ENCODE measurements at places on chromosomes 11 and 22.

- DNase-seq: no peak
Observed at GRCh38 chr11:68892576-68892975, 11.1 kb downstream of the MRPL21 start.

DNA sequence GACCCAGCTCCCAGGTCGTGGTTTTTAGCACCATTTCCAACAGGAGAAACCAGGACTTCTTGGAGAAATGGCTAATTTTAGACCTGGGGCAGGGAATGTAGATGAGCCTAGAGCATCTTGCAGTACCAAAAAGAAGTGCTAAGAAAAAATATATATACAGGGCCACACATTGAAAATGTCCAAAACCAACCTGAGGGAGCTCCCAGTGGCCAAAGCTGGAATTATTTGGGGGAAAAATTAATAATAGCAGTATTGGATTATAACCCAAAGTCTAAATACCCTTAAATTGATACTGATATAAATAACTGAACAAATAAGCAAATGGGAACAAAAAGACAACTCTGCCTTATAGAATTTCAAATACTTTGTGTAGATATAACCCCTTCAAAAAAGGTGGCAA lies 108.0 kb downstream of the PARVA start:
- no peak for DNase-seq

DNA sequence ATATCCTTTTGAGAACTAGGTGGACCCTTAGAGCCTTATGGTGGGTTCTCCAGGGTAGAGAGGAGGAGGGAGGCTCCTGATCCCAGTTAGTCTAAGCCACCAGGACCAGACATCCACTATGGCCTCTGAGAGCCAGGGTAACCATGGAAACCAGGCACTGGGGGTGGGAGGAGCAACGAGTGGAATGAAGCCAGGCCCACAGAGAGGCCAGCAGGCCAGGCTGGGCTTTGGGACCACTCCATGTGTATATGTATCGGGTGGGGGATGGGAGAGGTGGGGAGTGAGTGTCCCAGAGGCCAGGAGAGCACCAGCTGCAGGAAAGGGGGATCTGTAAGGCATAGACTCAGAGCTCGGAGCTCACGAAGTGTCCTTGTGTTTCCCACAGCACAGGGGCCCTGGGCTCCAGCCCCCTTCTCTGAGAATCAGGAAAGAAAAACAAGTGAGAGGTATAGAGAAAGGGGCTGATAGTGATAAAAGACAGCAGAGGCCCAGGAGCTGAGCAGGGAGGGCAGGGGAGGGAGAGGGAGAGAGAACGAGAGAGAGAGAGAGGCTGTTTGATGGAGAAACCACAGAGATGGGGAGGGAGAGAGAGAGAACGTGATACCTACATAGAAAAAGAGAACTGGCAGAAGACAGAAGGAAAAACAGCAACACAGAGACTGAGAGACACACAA lies 15.5 kb upstream of the TSPAN18 start:
- no peak for DNase-seq

DNA sequence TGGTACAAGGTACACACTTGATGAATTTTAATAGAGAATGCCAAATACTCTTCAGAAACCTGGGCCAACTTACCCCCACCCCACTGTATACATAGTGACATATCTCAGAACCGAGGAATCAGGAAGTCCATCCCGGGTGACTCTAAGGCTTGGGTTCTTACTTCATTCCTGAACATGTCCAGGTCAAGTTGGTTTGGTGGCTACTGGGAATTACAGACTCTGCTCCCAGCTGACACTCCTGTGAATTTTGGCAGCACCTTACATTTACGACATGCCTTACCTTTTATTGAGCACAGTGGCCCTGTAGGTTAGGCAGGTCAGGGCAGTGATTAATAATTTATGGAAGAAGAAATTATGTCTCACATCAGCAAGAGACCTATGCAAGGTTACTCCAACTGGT lies 70.1 kb upstream of the LDLRAD3 start:
- no peak for DNase-seq

DNA sequence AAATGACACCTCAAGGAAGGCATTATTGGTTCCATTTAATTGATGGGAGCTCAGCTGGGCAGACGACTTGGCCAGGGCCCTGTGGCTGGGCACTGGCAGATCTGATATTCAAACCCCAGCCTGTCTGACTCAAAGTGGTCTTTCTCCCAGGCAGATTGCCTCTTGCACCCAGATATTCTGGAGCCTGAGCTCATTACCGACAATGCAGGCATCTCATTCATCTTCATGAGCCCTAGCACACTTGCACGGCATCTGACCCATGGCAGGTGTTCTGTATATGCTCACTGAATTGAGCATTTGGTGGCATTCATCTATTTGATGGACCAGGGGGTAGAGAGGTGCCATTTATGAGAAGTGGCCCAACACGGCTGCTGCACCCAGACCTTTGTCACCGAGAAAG lies 193.1 kb downstream of the DSCAML1 start:
- no peak for DNase-seq

GRCh38 chr11:65290448-65291165 lies 24.1 kb upstream of the CDC42EP2 start:
- DNase-seq: no peak

DNA sequence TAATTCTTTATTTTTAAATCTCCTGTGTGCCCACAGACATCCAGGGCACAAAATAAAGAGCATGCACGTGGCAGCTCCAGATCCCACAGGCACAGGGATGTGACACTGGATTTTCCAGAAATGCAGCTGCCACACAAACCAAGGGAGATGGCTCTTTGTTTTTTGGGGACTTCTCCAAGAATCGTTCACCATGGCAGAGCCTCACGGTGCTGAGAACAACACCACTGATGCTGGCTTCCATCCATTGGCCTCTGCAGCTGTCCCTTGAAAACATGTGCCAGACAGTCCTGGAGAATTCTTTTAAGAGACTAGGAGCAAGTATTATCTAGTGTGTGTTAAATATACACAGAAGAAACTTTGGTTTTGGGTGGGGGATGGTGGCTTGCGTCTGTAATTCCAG lies 108.4 kb upstream of the SLC22A12 start:
- no peak for DNase-seq

DNA sequence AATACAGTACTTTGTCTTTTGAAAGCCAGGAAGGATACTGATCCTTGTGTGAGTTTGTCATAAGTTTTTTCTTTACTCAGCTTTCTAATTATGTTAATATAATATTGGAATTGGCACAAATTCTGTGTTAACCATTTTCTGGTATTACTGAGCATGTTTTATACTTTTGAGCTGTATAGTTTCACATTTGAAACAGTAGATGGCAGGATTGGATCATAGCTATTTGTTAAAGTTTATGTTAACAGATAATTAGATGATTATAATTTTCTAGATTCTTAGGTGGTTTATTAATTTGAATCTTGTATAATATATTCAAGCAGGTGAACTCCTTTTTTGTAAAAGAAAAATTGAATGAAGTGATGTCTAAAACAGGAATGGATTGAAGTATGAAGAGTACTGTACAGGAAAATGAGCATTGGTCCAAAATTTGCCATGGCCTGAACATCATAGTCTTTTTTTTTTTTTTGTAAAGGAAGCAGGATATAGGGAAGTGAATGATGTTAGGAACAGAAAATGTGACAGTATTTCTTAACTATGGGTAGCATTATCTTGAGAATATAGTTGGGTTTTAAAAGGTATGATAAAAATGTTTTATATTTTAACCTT lies 102.0 kb downstream of the CYP2R1 start:
- no peak for DNase-seq

GRCh38 chr11:113468726-113469345 lies 6.4 kb downstream of the DRD2 start:
- DNase-seq: no peak

DNA sequence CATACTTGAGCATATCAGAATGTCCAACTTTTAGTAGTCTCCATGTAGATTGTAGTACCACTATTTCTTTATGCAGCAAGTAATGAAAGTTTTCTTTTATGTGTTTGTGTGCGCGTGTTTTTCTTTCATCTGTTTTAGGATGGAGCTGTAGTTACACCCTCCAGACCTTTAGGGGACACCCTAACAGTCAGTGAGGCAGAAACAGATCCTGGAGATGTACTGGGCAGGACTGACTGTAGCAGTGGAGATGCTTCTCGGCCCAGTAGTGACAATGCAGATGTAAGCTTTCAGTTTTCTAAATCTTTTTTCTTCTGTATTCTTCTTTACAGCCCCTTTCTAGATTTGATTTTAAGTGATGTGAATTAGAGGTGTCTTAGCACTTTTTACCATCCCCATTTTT lies 79.9 kb upstream of the GRIK4 start:
- no peak for DNase-seq

GRCh38 chr11:43916621-43917020 lies 25.8 kb upstream of the C11orf96 start:
- DNase-seq: no peak

GRCh38 chr11:134560066-134560465 lies 148.0 kb upstream of the B3GAT1 start:
- DNase-seq: no peak

- no peak for DNase-seq
Observed at GRCh38 chr11:117020287-117020686, 77.9 kb downstream of the SIK3 start.

GRCh38 chr11:75287579-75287978 lies 47.0 kb downstream of the TPBGL start:
- DNase-seq: no peak

- no peak for DNase-seq
Observed at GRCh38 chr22:33792832-33793231, 127.4 kb downstream of the LARGE1 start.

GRCh38 chr11:93528757-93529645 lies 14.2 kb downstream of the SMCO4 start:
- no peak for DNase-seq

DNA sequence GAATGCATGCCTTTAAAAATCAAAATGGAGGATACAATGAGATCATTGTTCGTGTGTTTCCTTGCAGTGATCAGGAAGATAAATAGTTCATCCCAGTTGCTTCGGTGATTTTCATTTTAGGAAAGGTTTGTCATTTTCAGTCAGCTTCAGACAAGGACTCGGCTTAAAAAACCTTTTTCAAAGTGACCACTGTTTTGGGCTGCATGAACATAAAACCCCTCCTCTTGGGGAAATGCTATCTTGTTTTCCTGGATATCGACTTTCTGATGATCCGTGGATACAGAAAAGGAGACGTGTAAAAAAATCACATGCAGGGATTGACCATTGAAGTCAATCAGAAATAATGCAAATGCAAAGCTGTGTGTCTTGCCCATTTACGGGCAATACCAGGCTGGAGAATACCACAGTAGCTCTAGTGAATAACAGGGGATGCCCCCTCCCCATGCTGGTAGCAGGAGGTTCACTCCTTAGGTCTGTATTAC lies 146.8 kb downstream of the MAML2 start:
- DNase-seq: no peak

GRCh38 chr22:25536589-25536988 lies 27.9 kb upstream of the GRK3 start:
- DNase-seq: no peak

DNA sequence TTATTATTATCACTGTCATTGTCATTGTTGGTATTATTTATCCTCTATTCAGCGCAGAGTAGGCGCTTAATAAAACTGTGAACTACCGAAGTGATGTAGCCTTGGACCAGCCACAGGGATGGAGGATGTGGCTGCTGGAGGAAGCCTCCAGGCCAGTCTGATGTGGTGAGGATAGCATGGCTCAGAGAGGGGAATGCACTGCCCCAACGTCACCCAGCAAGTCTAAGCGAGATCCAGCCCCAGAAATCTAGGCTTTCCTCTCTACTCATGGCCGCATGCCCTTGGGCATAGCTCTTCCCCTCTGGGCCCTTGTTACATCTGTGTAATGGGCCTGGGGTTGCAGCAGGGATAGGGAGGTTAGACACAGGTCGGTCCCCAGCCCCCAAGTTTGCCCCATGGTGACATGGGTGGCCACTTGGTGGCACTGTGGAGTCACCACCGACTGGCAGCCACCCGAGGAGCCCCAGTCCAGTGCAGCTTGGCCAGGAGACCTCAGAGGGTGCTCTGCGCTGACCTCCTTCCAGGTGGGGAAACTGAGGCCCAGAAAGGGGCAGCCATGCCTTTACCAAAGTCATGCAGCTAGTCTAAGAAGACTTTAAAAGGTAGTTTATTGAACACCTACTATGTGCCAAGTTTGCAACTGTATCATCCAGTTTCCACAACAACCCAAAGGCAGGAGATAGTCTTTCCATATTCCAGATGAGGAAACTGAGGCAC lies 395.7 kb downstream of the MN1 start:
- DNase-seq: no peak

DNA sequence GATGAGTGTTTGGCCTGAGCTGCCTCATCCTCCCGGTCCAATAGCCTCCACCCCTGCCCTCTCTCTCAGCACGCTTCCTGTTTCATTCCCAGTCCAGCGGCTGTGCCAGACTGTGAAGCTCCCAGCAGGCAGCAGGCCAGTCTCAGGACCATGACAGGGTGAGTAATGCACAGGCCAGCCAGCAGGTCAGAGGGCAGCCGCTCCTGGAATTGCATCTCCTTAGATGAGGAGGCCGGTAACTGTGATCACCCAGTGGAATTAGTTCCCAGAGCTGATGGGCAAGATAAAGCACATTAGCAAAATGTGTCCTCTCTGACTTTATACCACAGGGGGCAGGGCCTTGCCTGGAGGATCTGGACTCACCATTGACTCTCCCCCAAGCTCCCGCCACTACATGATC lies 251.2 kb downstream of the ETS1 start:
- no peak for DNase-seq

GRCh38 chr11:121595717-121596161 lies 143.0 kb upstream of the SORL1-AS1 start:
- no peak for DNase-seq

GRCh38 chr22:50243685-50244419 lies 971 bp downstream of the TUBGCP6 start:
- DNase-seq: no peak

- DNase-seq: peak; percentile 66
Observed at GRCh38 chr11:59560290-59560701, 49.0 kb downstream of the OR4D9 start.

DNA sequence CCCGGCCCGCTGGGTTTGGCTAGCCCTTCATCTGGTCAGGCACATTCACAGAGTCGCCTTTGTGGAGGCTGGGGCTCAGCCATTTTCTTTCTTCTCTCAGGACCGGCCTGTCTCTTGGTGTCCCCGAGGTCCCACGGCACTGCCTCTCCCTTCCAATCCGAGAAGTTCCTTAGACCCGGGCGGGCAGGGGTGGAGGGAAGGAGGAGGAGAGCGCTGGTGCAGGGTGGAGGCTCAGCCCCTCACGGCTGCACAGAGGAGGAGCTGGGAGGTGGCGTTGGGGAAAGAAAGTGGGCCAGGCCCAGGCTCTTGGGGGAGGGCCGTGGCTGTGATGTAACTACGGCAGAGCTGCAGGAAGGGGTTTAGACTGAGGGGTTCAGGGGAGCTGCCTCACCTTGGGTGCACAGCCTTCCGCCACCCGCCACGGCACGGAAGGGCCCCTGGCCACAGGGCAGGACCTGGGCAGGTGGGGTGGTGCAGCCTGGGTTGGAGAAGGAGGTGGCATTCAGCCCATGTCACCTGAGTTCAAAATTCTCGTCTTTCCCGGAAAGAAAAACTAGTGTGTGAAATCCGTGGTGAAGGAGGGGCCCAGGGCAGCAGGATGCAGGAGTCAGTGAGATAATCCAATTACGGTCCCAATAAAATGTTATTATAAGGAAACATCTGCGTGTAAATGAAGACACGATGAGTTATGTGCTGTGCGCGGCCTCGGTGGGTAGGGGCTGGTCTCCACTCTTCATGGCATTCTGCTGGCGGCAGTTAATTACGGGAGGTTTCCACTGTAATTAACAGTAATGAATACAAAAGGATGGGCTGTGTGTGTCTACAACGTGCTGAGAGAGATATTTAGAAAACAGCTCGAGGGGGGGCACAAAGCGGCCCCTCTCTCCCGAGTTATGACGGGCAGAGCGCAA lies 1.7 kb downstream of the BRSK2 start:
- no peak for DNase-seq
